ENCODE measurements at places on chromosomes 2 and 18.

DNA sequence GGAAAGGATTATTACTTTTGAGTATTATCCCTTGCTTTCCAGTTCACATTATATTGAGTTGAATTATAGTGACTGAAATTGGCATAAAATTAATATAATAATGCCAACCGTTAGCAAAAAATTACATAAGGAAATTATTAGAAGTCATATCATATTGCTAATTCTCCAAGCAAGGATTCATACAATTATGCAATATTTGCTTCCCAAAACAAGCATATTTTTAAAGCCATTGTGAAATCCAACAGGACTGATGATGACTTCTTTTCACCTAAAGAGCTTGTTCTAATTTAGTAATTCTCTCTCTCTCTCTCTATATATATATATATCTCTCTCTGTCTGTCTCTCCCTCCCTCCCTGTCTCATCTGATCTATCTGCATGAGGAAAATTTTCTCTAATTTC, 283.5 kb downstream of the DSEL start:
- DNase-seq, result no peak

DNA sequence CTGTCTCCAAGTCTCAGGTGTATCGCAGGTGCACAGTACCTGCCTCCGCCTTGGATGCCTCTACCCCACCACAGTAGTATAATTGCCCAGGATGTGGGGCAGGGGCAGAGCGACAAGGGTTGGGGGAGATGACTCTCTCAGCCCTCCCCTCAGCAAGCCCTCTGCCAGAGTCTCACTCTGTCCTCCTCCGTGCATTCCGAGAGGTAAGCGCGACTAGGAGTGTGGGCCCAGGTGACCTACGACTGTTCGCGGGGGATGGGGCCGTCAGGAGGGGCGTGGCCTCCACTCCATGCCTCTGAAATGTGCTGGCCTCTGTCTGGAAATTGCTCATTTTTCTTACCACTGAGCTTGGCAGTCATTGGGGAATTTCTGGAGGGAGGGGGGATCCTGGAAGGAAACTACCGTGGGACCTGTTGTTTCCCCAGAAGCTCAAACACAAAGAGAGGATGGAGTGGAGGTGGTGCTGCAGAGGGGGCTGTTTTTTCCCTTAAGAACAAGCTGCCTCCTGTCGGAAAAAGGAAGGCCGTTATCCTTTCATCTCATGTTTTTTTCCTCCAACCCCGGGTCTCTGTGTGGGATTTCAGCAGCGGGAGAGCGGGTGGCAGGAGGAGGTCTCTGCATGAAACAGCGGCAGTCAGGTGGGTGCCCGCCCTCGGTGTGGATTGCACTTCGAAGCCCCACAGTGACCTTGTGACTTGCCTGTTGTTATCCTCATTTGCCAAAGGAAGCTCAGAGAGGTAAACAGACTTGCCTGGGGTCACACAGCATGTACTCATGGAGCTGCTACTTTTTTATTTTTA, 13.0 kb upstream of the RALB start:
- DNase-seq, result no peak

DNA sequence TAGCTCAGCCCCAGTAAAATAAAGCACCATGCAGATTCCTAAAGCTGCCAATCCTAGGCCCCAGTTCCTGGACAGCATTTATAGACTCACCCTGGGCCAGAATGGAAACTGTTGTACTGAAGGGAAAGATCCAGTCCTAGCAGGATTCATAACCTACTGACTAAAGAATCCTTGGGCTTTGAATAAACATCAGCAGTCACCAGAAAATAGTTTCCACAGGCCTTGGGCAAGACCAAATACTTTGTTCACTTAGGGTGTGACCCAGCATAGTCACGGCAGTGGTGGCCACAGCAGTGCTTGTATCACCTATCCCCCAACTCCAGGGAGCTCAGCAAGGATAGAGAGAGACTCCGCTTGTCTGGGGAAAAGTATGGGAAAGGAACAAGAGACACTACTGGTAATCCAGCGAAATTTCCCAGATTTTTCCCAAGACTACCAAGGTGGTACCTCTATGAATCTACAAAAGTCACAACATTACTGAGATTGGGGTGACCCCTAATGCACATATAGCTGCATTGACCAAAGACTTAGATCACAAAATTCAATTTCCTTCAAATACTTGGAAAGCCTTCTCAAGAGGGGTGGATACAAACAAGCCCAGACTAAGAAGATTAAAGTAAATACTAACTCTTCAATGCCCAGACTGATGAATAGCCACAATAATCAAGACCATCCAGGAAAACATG, 748.1 kb upstream of the LRATD1 start:
- DNase-seq, result no peak

GRCh38 chr2:239381709-239382134, 19.1 kb downstream of the HDAC4 start:
- DNase-seq, result no peak

DNA sequence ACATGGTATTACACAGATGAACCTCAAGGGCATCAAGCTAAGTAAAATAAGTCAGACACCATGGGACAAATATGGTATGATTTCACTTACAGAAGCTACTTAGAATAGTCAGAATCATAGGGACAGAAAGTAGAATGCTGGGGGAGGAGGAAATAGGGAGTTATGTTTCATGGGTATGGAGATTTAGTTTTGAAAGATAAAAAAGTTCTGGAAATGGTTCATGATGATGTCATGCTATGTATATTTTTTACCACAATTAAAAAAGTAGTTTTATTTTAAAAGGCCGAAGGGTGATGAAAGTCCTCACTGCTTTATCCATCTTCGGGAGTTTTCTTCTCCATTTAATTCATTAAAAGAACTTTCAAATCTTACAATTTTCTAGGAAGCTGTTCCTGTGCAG, 181.9 kb downstream of the CALCRL start:
- no peak for DNase-seq

All from stimulated activated CD4-positive, alpha-beta T cell treated with anti-CD3 and anti-CD28 coated beads, Interleukin-12 subunit alpha, Interleukin-12 subunit beta, amount 100 ng/mL, for 48 hours (primary cell).